HT-29 (cell line): ENCODE measurements at places on chromosomes 4 and X.

DNA sequence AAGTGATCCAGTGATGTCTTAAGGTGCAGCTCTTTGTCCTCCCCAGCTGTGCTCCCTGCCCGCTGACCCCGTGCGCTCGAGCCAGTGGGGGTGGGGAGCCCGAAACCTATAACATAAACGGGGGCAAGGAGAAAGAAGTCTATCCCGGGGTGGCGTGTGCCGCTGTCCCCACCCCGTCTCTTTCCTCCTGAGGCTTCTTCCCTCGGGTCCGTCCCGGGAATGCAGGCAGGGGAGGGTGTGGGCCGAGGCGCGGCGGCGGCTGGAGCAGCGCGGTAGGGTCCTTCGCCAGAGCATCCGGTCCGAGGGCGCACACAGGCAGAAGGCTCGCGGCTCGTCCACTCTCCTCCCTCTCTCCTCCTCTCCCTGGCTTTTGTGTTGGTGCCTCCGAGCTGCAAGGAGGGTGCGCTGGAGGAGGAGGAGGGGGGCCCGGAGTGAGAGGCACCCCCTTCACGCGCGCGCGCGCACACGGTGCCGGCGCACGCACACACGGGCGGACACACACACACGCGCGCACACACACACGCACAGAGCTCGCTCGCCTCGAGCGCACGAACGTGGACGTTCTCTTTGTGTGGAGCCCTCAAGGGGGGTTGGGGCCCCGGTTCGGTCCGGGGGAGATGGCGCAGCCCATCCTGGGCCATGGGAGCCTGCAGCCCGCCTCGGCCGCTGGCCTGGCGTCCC is at the start of gene RAB33A:
Gene RAB33A, plus strand, starts transcription at position 517 of the 681 bp plus-strand sequence. Its CDS starts 101 bp downstream, at position 618.
- no peak for DNase-seq

- DNase-seq = peak; percentile 68
Observed at GRCh38 chr4:24604558-24605214, 20.3 kb upstream of the DHX15 start.

DNA sequence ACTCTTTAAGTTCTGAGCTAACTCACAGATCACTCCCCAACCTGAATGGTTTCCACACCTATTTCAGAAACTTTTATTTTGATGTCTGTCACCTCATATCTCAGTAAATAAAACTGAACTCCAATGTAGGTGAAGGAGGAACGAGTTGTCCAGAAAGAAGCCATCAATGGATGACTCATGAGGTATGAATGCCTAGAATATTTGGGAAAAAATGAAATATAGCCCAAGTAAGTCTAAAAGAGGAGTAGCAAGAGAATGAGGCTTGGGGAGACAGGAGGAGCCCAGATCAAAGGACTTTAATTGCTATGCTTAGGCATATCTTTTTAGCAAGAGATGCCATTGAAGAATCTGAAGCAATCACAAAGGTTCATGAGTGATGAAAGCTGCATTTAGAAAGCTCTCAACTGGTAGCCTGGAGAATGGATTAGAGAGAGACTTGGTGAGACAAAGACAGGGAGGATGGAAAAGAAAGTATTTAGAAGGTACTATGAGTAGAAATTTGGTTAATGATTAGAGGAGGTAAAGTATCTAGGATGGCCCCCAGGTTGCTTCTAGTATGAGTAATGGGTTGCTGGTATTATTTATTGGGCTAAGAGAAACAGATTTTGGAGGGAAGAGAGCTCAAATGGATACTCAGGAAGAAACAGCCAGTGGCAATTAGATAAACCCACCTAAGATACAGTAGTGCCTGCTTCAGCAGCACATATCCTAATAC is 39.4 kb downstream of the NOCT start:
- no peak for DNase-seq

DNA sequence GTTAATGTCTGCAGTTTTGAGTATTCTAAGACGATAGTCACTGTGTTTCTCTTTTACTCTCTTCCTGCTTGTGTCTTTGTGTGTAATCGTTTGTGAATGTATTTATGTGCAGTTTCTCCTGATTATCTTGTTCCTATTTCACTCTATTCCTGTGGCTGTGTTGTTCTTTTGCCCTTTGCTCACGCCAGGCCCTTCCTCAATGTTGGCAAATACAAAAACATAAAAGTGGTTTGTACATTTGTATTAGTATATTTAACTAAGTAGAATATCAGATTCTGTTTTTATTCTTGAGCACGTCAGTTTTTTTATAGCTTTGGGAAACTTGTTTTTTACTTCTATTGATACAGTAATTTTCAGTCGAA is 107.6 kb upstream of the BMPR1B start:
- DNase-seq = no peak

DNA sequence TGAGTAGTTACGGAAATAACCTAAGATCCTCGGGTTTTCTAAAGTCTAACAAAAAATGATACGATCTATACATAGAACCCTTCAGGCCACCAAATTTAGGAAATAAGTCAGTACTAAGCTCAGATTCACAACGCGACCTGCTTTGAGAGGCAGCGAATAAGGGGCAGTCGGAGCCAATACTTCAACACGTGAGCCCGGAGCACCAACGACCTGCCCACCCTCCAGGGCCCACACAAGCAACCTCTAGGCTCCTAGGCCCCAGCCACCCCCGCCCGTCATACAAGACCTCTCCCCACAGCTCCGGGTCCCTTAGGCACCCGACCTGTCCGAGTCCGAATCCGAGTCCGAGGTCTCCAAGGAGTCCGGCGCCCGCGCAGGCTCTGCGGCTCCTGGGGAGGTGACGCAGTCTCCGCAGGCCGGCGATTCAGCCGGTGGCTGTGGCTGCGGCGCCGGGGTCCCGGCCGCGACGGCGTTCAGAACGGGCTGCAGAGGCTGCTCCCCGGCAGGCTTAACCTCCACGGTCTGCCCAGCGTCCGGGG is 580 bp downstream of the NAF1 start:
- DNase-seq = peak; percentile 33

DNA sequence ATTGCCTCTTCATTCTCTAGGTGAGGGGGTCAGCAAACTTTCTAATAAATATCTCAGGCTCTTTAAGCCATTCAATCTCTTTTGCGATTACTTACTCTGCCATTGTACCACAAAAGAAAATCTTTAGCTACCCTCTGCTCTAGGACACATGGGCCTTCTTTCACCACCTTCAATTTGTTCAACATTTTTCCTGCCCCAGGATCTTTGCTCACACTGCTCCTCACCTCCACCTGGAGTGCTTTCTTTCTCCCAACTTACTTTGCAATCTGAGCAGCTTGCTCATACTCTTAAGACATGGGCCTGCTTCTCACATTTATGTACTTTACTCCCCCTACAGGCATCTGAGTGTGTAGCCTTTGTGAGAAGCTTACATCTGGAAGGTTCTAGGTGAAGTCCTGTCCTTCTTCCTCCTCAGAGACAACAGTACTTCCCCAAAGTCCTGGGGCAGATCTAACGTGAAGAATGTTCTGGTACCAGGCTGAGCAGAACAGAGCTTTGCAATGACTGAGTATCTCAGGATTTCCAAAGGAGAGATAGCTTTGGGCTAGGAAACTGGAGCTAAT is 55.0 kb upstream of the PRDM5 start:
- peak; percentile 63 for DNase-seq

DNA sequence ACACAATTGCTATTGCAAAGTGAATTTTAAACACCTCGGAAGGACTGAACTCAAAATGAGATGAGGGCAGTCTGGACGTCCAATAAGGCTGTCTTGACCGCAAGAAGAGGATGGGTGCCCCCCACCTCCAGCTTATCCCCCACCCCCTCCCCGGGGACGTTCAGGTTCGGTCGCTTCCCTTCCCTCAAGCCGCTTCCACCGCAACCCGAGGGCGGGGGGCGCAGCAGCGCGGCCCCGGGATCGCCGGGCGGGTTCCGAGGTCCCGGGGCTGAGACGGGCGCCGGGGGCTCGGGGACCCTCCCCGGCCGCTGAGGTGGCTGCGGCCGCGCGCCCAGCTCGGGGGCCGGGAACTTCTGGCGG is 480 bp downstream of the USP46 start:
- no peak for DNase-seq

DNA sequence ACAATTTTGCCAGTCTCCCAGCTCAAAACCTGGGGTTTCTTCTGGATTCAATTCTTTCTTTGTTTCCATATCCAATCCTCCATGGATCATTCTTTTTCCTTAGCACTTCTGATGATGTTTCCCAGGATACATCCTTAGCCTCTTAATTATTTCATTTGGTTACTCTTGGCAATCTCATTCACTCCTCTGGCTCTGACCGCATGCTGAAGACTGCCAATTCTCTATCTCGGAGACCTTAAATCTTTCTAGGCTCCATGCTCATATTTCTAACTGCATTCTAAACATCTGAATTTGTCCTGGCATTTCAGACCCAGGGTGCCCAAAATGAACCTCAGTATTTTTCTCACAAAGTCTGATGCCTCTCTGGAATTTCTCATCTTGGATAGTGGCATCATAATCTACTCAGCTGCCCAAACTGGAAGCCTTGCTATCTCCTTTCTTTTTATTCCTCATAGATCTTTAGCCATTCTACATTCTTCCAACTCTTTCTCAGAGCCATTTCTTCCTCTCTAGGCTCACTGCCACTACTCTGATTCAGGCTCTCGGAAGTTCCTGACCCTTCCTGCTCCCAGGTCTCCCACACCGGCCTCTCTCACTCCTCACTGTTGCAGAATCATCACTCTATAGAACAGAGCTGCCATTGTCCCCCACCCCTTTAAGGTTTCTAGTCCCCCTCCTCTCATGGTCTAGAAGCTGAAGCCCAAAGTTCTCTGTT is 290.2 kb downstream of the CAMK2D start:
- DNase-seq = no peak
